IPS DF 6.9 (cell line): ENCODE measurements at places on chromosomes 11 and 22.

DNA sequence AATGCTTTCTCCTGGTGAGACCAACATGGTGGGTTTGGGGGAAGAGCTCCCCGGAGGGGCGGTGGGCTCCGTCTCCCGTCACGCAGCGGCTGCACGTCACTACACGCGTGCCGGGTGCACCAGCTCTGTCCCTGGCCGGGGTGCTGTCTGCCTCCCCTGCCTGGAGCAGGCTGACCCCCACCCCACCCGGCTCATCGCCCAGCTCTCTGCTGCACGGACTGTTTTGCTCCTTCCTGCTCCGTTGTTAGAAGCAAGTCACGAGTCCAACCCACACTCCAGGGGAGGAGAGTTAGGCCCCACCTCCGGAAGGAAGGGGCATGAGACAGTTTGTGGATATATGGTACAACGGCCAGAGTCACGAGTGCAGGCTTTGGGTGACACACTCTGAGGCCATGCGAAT is 364.9 kb downstream of the BRD1 start:
- no peak overlapping the region for H3K27ac ChIP-seq
- no peaks in the 10 kb centered on the region; the same call in 1 of the 2 replicates for H3K36me3 ChIP-seq
- no peak for DNase-seq
- no peak overlapping the region for H3K4me3 ChIP-seq
- H3K27me3 ChIP-seq, result no peaks in the 10 kb centered on the region
- no peaks in the 10 kb centered on the region for H3K4me1 ChIP-seq

GRCh38 chr11:128559496-128560103 is 27.8 kb downstream of the ETS1 start:
- no peak overlapping the region for H3K27ac ChIP-seq
- no peaks in the 10 kb centered on the region; the same call in 1 of the 2 replicates for H3K27me3 ChIP-seq
- H3K4me3 ChIP-seq, result no peak overlapping the region
- H3K36me3 ChIP-seq, result 0 out of 2 replicates have a peak, but pooled peaks cover 3% of the 10 kb centered on the region
- DNase-seq, result no peak
- H3K4me1 ChIP-seq, result no peaks in the 10 kb centered on the region

DNA sequence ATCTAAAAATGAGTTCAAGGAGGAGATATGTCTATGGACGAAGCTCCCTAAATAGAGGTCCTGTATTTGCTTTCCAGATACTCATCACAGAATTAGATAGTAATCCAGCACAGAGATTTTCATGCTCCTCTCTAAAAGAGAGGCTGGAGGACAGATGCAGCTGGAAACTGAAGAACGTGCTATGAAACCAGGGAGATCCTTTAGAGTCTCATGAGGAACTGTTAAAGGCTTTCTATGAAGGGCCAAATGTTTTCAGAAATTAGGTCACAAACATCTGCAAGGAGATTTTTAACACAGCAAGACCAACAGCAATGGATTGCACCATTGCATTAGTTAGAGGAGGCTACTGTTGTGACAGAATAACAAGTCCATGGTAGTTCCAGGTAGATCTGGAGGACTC is 95.6 kb upstream of the ARHGAP20 start:
- no peak overlapping the region for H3K27ac ChIP-seq
- no peak overlapping the region for H3K4me3 ChIP-seq
- H3K36me3 ChIP-seq, result no peaks in the 10 kb centered on the region
- DNase-seq, result no peak

GRCh38 chr11:96130061-96130620 is 206.2 kb upstream of the MTMR2 start:
- H3K4me3 ChIP-seq, result no peak overlapping the region
- H3K36me3 ChIP-seq, result no peaks in the 10 kb centered on the region
- no peaks in the 10 kb centered on the region for H3K4me1 ChIP-seq
- no peak for DNase-seq

GRCh38 chr22:22422629-22423112 is 85.9 kb downstream of the ZNF280B start:
- 0 out of 2 replicates have a peak, but pooled peaks cover 2% of the 10 kb centered on the region for H3K4me1 ChIP-seq
- H3K27ac ChIP-seq, result no peak overlapping the region
- peak; percentile 35 for DNase-seq
- no peak overlapping the region for H3K4me3 ChIP-seq

GRCh38 chr11:75946531-75947530 is 131.8 kb downstream of the UVRAG start:
- H3K4me3 ChIP-seq, result no peak overlapping the region
- no peaks in the 10 kb centered on the region for H3K36me3 ChIP-seq
- H3K27me3 ChIP-seq, result no peaks in the 10 kb centered on the region
- H3K4me1 ChIP-seq, result no peaks in the 10 kb centered on the region
- no peak overlapping the region for H3K27ac ChIP-seq

DNA sequence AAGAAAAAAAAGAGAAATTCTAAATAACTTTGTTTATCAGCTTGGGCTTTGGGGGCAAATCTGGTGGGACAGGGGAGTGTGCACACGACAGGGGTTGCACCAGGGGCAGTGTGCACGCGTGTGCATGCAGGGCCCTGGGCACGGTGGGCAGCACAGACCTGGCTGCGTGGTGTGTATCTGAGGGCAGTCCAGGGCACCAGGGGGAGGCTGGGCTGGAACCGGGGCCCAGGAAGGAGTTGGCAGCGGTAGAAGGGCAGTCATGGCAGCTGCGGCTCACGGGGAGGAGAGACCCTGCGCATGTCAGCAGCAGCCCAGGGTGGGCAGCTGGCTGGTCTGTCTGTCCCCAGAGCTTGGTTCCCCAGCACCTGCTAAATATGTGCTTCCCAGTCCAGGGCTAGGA is 4.3 kb downstream of the KRTAP5-5 start:
- DNase-seq, result no peak
- H3K4me1 ChIP-seq, result peaks cover 3% of the 10 kb centered on the region; the same call in 1 of the 2 replicates
- H3K27me3 ChIP-seq, result no peaks in the 10 kb centered on the region; the same call in 1 of the 2 replicates
- H3K27ac ChIP-seq, result no peak overlapping the region
- H3K4me3 ChIP-seq, result no peak overlapping the region
- H3K36me3 ChIP-seq, result no peaks in the 10 kb centered on the region

- H3K27me3 ChIP-seq, result no peaks in the 10 kb centered on the region
- DNase-seq, result no peak
- H3K27ac ChIP-seq, result no peak overlapping the region
- H3K4me1 ChIP-seq, result no peaks in the 10 kb centered on the region
These were observed 118.7 kb downstream of the C11orf58 start for GRCh38 chr11:16857186-16857585.

DNA sequence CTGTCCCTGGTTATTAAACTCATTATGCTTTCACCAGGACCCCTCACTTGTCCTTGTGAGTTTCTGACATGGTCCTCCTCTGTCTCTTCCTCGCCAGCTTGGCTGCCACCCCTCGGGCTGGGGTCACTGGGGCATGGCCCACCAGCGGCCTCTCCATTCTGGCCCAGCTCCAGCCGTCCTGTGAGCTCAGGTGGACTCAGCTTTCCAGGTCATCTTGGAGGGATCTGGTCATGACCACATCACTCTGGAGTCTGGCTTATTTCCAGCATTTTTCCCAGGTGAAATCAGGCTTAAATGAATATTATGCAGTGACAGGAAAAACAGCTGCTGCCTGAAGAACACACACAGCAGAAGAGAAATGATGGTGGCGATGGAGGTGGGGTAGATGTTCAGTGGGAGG is 224.5 kb downstream of the ADAMTS15 start:
- no peaks in the 10 kb centered on the region for H3K4me1 ChIP-seq
- DNase-seq, result no peak
- no peak overlapping the region for H3K27ac ChIP-seq
- no peak overlapping the region for H3K4me3 ChIP-seq
- no peaks in the 10 kb centered on the region for H3K27me3 ChIP-seq
- no peaks in the 10 kb centered on the region for H3K36me3 ChIP-seq

GRCh38 chr22:38262051-38262795 is 10.6 kb downstream of the TMEM184B start:
- peaks cover 2% of the 10 kb centered on the region; the same call in 1 of the 2 replicates for H3K36me3 ChIP-seq
- H3K4me1 ChIP-seq, result peaks cover 2% of the 10 kb centered on the region
- no peak overlapping the region for H3K27ac ChIP-seq
- no peak overlapping the region for H3K4me3 ChIP-seq

DNA sequence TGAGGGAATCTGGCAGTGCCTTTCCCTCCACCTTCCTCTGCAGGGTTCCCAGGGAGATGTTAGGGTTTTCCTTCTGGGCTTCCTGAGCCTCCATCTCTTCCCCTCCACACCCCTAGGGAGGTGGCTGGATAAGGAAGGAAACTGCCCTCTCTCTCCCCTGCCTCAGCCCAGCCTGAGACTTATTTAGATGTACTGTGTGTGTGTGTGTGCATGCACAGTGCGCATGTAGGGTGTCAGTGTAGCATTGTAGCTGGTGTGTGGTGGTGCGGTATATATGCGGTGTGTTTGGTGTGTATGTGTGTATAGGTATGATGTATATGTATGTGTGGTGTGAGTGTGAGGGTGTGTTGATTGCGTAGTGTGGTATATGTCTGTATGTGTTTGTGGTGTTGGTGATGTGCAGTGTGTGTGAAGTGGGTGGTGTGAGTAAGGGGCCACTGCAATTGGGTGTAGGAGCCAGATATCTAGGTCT is 1.5 kb downstream of the FXYD6 start:
- H3K36me3 ChIP-seq, result no peaks in the 10 kb centered on the region
- DNase-seq, result no peak
- H3K4me3 ChIP-seq, result no peak overlapping the region
- peaks cover 19% of the 10 kb centered on the region; the same call in 1 of the 2 replicates for H3K4me1 ChIP-seq

GRCh38 chr11:14873632-14874031 is 18.4 kb downstream of the CYP2R1 start:
- H3K4me1 ChIP-seq, result no peaks in the 10 kb centered on the region
- H3K4me3 ChIP-seq, result no peak overlapping the region
- no peak for DNase-seq
- no peaks in the 10 kb centered on the region for H3K27me3 ChIP-seq

DNA sequence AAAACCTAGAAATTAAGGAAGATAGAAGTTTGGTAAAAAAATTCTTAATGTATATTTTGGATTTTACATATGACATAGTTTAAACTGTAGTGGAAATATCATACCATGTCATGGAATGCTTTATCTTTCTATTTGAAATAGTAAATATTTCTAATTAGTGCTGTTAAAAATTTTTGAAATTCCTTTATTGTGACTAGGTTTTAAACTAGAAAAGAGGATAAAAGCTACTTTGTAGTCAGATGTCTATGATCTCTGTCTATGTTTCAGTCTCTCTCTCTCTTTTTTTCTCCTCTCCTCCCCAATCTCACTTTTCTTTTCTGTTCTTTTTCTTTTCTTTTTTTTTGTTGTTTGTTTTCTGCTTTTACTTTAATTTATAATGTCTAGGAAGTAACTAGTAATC is 226.2 kb downstream of the TMEM135 start:
- H3K4me1 ChIP-seq, result no peaks in the 10 kb centered on the region
- H3K27me3 ChIP-seq, result no peaks in the 10 kb centered on the region
- DNase-seq, result no peak

GRCh38 chr11:31943056-31943780 is 132.1 kb upstream of the PAX6 start:
- H3K36me3 ChIP-seq, result no peaks in the 10 kb centered on the region
- DNase-seq, result no peak
- no peaks in the 10 kb centered on the region for H3K27me3 ChIP-seq
- no peak overlapping the region for H3K27ac ChIP-seq
- no peak overlapping the region for H3K4me3 ChIP-seq

DNA sequence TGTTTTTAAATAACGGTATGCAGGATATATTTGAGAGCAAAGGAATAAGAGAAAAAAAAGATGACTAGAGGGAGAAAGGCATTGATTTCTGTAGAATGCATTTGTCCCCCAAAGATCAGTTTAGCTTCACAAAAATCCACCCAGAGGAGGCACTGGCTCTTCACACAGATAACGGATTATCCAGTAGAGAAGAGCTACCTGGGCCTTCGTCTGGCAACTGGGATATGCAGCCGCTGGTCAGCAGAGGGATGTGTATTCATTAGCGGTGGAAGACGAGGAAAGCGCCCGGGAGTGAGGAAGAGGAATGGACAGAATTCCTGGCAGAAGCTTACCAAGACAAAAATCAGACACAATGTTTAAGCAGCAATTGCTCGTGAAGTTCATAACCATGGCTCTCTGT is 5.6 kb upstream of the WT1 start:
- H3K4me1 ChIP-seq, result peaks cover 2% of the 10 kb centered on the region; the same call in 1 of the 2 replicates
- no peak overlapping the region for H3K27ac ChIP-seq
- H3K36me3 ChIP-seq, result no peaks in the 10 kb centered on the region

DNA sequence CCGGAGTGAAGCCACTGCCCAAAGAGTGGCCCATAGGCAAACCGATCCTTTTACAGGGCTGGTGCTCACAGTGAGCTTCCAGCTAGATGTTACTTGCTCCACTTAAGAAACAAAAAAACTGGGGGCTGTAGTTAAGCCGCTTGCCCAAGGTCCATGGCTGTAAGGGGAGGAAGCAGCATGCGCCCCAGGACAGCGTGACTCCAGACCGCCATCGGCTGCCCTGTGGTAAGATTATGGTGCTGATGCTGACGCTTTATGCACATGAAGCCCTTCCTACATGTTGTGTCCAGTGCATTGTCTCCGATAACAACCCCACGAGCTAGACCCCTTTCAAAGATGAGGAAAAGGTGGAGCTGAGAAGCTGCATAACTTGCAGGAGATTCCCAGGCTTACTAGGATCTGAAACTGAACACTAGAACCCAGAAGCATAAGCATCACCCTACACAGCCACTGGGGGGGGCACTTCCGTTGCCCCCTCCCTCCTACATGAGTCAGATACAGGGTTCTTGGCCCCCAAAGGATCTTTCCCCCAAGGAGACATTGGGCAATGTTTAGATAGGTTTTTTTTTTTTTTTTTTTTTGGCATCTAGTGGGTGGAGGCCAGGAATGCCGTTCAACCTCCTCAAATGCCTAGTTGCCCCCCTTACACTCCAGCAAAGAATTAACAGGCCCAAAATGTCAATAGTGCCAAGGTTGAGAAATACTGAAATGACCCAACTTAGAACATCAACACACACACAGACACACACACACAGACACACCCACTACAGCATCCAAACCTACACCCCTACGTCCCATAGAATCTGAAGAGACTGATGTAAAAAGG is 53.9 kb downstream of the MN1 start:
- no peaks in the 10 kb centered on the region for H3K36me3 ChIP-seq
- no peak for DNase-seq
- H3K27ac ChIP-seq, result no peak overlapping the region
- H3K27me3 ChIP-seq, result no peaks in the 10 kb centered on the region
- H3K4me1 ChIP-seq, result peaks cover 13% of the 10 kb centered on the region

DNA sequence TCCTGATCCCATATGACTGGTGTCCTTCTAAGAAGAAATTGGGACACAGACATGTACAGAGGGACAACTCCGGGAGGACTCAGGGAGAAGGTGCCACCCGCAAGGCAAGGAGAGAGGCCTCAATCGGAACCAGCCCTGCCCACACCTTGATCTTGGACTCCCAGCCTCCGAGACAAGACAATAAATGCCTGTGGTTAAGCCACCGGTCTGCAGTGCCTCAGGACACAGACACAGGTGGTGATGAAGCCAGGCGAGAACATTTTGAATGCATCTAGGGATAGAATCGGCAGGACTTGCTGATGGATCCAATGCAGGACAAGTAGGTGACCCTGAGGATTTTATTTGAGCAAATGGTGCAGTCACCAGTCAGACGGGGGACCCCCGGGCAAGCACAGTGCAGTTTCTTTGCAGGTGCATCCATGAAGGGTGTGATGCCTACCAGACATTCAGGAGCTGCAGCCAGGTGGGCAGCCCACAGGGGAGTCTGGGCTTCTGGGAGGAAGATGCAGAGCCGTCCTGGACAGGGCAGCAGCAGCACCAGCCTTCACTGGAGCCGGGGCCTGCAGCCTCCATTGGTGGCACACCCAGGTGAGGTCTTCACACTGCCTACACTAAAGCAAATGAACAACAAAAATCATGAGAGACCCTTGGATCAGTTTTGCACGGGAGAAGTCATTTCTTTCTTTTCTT is 20.2 kb upstream of the SEPTIN5 start:
- DNase-seq, result no peak
- H3K4me1 ChIP-seq, result 0 out of 2 replicates have a peak, but pooled peaks cover 1% of the 10 kb centered on the region
- no peaks in the 10 kb centered on the region for H3K36me3 ChIP-seq
- H3K27ac ChIP-seq, result no peak overlapping the region
- no peak overlapping the region for H3K4me3 ChIP-seq
- no peaks in the 10 kb centered on the region for H3K27me3 ChIP-seq

GRCh38 chr11:92776676-92777075 is 192.8 kb upstream of the MTNR1B start:
- H3K27ac ChIP-seq, result no peak overlapping the region
- peaks cover 1% of the 10 kb centered on the region; the same call in 1 of the 2 replicates for H3K4me1 ChIP-seq
